ENCODE measurements at places on chromosomes 6 and 20.

DNA sequence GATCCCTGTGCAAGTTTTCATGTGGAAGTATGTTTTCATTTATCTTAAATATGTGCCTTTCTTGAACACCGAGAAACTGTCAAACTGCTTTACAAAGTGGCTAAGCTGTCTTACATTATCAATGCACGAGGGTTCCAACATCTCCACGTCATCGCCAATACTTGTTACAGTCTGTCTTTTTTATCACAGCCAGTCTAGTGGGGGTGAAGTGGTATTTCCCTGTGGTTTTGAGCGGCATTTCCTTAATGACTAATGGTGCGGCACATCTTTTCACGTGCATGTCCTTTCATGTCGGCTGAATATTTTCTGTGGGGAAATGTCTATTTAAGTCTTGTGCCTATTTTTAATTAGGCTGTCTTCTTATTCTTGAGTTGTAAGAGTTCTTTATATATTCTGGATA is 280.4 kb downstream of the FOXC1 start:
- peak; percentile 4 for DNase-seq

DNA sequence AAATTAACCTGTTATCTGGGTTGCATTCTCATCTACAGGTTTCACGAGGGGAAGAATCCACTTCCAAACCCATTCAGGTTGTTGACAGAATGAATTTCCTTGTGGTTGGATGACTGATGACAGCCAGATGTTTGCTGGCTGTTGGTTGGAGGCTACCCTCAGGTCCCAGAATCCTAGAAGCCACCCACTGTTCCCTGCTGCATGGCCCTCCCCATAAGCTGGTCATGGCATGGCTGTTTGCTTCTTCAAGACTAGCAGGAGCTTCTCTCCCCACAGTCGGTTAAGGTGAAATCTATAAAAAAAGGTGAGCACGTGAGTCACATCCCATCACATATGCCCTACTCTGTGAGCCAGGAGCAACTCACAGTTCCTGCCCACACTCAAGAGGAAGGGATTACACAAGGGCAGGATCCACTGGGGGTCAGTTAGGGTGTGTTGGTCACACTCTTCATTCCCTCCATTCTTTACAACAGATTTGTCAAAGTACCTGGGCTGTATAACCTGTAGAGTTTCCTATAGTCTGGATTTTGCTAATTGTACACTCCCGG is 19.5 kb upstream of the RPS10 start:
- no peak for DNase-seq

DNA sequence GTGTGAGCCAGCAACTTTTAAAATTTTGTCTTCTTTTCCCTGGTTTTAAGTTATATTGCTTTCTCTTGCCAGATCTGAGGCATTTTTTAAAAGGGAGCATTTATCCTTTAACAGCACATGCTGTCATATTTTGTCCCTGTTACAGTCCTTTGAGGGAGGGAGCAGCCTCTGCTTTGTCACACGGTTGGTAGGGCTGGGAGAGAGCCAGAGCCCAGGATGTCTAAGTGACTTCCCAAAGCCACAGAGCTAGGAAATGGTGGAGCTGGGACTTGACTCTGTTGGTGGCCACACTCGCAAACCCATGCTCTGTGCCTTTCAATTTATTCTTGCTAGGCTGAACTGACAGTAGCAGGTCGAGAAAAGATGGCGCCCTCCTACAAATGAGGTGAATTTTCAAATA is 80.4 kb upstream of the IYD start:
- DNase-seq: no peak

GRCh38 chr6:64988148-64988547 is 718.9 kb downstream of the EYS start:
- DNase-seq: no peak

DNA sequence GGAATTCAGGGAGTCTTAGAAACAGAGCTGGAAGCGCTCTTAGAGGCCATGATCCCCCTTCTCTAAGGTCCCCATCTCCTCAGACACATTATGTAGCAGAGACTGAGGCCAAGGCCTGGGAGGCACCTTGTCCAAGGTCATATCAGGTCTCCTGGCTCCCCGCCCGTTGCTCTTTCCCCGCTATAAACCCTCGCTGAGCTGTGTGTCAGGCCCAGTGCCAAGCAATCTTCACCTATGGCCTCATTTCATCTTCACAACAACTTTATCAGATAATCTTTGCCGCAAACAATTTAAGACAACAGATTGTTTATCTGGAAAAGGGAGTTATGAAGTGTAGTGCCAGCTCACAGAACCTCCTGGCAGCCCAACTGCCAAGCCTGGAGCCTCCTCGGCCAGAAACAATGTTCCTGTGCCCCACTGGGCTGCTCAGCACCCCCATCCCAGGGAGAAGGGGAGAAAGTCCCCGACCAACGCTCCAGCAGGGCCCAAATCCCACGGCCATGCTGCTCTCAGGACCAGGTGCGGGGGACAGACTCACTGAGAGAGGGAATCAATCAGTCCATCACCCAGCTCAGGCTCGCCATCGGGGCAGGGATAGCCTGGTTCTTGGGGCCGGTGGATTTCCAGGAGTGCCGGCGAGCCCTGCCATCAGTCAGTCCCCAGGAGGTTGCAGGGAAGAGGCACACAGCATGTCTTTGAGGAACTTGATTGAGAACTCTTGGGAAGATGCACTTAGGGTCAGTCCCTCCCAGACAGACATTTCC is 16.9 kb upstream of the FANCE start:
- DNase-seq: no peak

- no peak for DNase-seq
These were observed 30.2 kb upstream of the CST7 start for GRCh38 chr20:24918579-24919566.

- no peak for DNase-seq
These were observed 11.8 kb upstream of the FOXC1 start for GRCh38 chr6:1597924-1598323.

DNA sequence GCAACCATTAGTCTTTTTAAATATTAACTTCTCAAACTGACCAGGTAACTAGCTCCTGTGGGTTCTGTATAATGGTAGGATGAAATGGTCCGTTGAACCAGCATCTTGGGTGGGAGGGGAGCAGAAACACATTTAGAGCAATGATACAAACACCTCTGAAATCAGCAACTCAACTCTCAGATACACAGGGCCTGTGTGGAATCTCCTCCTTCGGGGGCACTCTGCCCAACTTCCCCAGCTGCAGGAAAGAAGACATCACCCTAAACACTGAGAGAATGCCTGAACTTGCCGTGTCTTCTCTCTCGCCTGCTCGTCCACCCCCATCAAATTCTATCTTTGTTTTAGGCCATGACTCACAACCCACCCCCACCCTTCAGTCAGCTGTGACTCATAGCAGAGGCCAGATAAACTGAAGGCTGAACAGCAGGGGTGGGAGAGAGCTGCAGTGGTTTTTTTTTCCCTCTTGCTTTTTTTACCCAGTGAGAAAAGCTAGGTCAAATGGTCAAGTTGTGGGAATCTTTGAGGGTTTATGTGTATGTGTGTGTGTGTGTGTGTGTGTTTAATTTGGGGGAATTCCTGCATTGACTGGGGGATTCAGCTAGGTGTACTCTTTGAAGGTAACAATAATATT is 593.4 kb upstream of the JAG1 start:
- peak; percentile 2 for DNase-seq

DNA sequence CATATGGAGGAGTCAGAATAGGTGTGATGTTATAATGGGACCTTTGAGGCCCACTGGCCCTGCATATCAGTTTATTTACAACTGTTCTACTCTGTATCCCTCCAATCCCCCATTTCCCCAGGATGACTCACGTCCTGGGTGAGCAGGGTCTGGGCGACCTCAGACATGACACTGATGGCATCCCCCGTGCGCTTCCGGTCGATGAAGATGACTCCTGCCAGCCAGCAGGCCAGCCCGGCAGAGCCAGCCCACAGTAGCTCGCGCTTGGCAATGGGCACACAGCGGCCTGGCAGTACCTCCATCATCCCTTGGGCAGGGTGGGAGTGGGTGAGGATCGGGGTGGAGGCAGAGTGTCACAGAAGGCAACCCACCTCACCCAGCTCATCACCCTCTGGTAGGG is 5.6 kb downstream of the AGPAT1 start:
- DNase-seq: no peak

GRCh38 chr6:95574811-95575210 is 2.5 kb upstream of the MANEA start:
- DNase-seq: no peak

GRCh38 chr6:74577619-74578018 is 628.2 kb downstream of the COL12A1 start:
- DNase-seq: no peak

GRCh38 chr6:43936476-43936875 is 166.5 kb downstream of the VEGFA start:
- DNase-seq: no peak

DNA sequence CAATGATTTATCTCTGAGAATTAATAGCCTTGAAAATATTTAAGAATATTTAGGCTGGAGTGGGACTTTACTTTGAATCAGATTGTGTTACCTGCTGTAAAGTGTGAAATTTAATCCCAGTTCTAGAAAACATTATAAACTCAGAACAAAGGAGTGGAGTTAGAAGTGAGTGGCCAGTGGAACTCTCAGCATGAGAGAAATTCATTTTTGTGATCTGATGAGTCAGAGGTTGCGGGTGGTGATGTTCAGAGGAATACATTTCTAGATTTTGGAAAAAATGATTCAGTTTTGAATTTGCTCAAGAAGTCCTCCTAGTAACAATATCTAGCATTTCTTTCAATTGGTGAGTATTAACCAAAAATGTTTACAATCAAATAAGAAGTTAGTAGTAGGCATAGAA is 167.5 kb downstream of the ZFAND3 start:
- peak; percentile 55 for DNase-seq

- no peak for DNase-seq
These were observed 274.0 kb upstream of the POU3F2 start for GRCh38 chr6:98560418-98560817.

DNA sequence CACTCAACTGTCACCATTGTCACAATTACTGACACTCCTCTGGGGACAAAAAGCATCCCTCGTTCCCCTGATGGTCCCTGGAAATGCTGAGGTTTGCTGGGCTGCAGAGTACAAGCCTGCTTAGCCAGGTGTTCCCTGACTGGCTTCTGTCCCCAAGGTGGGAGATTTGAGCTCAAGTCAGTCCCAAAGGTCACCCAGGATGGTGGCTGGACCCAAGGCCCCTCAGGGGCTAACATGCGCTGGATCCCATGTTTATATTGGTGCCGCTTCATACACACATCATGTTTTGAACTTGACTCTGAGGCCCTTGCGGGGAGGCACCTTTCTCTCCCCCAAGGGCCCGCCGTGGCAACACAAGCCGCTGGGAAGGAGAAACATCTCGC is 44.2 kb downstream of the PMEPA1 start:
- no peak for DNase-seq

- no peak for DNase-seq
These were observed 27.9 kb upstream of the MCM3 start for GRCh38 chr6:52312461-52312860.

DNA sequence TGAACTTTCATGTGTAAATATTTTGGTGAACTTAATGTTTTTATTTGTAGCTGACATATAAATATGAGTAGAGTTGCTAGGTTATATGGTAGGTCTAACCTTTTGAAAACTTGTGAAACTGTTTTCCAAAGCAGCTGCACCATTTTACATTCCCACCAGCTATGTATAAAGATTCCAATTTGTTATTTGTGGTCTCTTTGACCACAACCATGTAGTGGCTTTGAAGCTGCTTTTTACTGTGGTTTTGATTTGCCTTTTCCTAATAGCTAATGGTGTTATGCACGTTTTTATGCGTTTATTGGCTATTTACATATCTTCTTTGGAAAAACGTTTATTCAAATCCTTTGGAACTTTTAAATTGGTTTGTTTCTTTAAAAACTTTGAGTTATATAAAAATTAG is 10.3 kb downstream of the CST3 start:
- DNase-seq: no peak

- no peak for DNase-seq
These were observed 119.4 kb downstream of the NCOA3 start for GRCh38 chr20:47620808-47621805.

GRCh38 chr6:136334465-136334846 is 44.8 kb upstream of the BCLAF1 start:
- DNase-seq: no peak

GRCh38 chr6:20128018-20128417 is 84.3 kb downstream of the MBOAT1 start:
- no peak for DNase-seq

- DNase-seq: no peak
These were observed 94.9 kb upstream of the POPDC3 start for GRCh38 chr6:105274678-105275077.

DNA sequence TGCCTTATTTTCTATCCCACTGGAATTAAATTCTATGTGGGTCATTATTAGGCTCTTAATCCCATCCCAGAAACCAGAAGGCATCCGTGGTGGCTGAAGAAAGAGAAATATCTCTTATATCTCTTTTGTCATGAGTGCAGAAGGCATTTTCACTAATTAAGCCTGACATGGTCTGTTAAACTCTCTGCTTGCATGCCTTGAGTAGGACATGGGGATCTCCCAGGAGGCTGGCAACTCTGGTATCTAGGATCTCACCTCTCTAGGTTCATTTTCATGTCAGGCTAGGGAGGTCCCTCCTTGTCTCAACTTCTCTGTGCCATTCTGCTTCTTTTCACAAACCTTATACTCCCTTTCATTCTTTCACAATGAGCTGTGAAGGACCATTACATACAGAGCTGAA is 25.3 kb upstream of the GPR63 start:
- no peak for DNase-seq

DNA sequence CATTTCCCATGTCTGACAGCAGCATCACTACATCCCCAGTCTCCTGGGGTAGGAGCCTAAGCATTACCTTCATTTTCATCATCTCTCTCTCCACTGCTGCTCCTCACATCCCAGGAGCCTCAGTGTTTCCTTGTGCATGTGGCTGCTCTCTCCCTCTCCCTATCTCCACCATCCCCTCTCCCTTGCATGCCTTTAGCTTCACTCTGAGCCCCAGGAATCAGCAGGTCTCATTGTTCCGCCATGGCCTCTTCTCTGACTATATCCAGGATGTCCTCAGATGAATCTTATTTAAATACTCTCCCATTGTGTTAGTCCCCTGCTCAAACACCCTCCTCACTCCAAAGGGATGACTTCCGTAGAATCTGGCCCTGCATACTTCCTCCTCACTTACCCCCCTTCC is 79.4 kb downstream of the FAXC start:
- DNase-seq: no peak

DNA sequence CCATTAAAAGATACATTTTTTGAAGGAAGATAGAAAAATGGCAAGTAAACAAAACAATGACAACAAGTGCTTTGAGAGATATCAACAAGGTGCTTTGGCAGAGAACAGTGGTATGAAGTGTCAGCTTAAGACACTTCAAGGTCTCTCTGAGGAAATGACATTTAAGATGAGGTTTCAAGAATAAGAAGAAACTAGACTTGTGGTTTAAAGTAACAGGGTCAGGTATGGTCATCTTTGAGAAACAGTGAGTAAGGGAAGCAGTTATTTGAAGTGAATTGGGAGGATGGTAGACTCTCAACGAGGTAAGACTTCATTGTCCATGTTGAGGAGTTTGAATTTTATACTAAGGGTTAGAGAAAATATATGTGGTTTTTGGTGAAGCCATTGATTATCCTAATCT is 77.8 kb downstream of the SYCP2L start:
- DNase-seq: no peak

- DNase-seq: no peak
These were observed 38.4 kb upstream of the TAGAP start for GRCh38 chr6:159083146-159083545.

All from stimulated activated CD4-positive, alpha-beta T cell treated with anti-CD3 and anti-CD28 coated beads, Interleukin-15, amount 100 ng/mL, for 24 hours (primary cell).